ENCODE measurements at places on chromosomes 6 and 20.

DNA sequence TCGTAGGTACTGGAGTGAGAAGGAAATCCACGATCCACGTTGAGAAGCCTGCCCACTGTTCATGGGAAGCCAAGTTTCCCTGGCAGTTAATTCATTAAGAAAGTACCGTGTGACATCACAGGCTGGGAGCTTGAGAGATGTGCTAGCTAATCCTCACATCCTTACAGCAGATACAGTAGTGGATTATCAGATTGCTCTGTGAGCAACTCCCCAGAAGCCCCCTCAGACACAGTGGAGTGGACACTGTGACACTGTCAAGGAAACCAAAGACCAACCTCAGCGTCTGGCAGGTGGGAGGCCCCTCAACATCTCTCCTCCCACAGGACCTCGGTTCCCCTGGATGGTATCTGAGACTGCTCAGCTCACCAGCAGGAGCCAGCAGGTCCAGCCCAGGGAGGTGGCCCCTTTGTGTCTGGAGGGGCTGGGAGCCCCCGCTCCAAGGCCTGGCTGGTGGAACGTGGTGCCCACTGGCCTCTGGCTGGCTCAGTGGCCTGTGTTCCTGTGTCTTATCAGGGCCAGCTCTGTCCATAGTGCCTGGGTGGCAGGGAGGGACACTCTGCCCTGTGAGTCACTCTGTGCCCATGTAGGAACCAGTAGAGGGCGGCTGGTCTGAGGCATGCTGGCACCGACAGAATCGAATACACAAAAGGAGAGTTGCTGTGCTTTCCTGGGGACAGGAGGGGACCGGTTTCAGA is 7.2 kb downstream of the PYGB start:
- no peak for DNase-seq

DNA sequence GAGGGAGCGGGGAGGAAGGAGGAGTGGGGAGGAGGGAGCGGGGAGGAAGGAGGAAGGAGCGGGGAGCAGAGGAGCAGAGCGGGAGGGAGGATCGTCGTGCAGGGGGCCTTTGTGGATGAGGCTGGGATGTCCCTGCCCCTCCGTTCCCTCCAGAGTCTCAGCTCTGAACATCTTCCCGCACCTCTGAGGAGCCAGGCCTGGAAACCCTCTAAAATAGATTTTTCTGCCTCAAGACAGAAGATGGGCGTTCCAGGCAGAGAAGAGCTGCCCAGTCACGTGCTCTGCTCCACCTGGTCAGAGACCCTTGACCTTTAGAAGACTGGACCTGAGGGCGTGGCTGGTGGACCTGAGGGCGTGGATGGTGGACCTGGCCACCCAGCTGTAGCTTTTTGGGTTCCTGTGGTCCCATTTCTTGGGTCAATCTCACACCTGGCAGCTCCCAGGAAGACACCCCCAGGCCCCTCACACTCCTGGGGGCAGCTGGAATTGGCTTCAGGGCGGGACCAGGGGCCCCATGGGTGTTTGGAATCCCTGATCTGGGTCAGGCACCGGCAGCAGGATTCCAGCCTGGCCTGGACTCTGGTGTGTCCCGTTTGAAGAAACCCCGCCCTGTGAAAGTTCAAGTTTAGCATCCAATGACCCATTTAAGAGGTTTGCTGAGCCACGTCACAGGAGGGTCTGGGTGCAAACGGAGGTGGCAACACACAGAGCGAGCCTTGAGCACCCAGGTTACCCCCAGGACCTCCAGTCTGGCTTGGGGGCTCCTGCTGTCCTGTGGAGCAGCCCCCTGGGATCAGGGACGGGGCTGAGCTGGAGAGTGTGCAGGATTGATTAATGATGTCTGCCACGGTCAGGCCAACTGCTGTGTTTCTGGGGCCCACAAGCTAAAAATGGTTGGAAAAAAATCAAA is 96.9 kb upstream of the BHLHE23 start:
- DNase-seq = peak; percentile 26

DNA sequence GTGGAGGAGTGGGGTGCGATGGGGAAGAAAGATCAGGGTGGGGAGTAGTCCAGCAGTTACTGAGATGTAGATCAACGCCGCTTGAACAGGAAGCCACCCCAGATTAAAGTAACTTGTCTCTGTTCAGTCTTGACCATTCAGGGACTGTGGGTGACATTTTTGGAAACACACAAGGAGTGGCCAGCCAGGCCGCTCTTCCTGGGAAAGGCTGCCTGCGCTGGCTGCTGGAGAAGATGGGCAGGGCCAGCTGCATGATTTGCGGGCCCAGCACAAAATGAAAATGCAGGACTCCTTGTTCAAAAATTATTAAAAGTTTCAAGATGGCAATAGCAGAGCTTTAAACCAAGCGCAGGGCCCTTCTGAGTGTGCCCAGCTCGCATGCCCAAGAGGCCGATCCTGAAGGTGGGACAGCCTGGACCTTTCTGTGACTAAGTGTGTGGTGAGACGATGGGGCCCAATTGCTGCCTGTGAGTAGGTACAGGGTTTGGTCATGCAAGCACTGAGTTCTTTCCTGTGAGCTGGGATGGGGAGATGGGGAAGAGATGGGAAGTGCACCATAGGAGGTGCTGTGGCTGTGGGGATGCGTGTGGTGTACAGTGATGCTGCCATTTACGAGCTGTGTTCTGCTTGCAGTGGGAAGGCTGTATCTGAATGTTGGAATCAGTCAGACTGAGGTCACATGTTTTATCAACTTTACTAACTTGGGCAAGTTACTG is 51.3 kb downstream of the DAAM2 start:
- no peak for DNase-seq

GRCh38 chr6:162474722-162475121 is 252.8 kb downstream of the PRKN start:
- no peak for DNase-seq

GRCh38 chr20:45626540-45626939 is 3.0 kb upstream of the WFDC10A start:
- DNase-seq = no peak

DNA sequence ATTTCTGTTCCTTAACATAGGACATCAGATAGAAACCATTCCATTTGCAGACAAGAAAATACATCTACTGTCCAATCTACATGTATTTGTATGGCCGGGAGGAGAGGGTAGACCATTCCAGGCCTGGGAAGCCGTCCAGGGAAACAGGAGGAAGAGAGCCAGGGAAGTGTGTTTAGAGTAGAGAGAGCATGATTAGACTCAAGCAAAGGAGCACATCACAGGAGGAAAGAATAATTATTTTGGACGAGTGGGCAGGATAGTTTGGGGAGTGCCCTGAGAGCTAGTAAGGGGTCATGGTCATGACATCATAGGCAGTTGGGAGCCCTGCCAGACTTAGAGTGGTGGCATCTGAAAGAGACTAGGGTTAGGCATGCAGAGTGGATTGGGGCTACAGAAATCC is 250.0 kb downstream of the HIVEP2 start:
- DNase-seq = no peak

- no peak for DNase-seq
Observed at GRCh38 chr20:25586877-25587276, 1.5 kb upstream of the NINL start.

DNA sequence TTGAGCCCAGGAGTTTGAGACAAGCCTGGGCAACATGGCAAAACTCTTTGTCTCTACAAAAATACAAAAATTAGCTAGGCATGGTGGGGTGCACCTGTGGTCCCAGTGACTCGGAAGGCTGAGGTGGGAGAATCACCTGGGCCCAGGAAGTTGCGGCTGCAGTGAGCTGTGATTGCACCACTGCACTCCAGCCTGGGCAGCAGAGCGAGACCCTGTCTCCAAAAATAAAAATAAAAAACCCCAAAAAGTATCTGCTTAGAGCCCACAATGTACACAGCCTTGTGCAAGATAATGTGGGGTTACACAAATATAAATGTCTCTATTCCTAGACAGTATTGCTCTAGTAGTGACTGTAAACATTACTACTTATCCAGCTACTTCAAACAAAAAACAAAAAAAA is 5.9 kb downstream of the ESF1 start:
- no peak for DNase-seq

DNA sequence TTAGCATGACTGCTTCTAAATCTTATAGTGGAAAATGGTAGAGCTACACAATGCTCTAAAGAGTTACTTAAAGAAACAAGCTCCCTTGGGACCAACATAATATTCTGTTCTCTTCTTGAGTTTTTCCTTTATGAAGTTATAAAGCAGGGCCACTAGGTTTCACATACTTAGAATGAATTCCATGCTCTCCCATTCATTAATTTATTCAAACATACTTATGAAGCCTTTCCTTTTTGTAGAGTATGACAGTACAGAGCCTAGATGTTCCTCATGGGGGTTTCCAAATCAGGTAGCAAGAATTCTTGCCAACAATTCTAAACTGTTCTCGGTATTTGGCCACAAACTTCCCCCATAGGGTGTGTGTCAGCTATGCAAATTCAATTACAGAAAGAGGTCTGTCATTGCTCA is 20.6 kb upstream of the FABP7 start:
- DNase-seq = no peak

DNA sequence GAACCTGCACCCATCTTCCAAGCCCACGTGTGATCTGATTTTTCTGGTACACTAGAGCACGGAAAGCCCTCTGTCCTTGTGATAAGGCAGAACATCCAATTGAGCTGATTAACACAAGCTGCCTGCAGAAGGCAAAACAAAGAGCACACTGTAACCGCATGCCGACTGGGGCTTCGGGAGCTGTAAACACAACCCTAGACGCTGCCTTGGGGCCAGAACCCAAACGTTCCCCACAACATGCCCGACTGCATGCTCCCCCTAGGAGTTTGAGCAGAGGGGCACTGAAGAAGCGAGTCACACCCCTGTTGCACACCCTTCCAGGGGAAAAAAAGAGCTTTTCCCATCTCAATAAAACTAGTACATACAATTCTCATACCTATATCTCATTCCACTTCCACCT is 470.7 kb downstream of the HTR1B start:
- no peak for DNase-seq

DNA sequence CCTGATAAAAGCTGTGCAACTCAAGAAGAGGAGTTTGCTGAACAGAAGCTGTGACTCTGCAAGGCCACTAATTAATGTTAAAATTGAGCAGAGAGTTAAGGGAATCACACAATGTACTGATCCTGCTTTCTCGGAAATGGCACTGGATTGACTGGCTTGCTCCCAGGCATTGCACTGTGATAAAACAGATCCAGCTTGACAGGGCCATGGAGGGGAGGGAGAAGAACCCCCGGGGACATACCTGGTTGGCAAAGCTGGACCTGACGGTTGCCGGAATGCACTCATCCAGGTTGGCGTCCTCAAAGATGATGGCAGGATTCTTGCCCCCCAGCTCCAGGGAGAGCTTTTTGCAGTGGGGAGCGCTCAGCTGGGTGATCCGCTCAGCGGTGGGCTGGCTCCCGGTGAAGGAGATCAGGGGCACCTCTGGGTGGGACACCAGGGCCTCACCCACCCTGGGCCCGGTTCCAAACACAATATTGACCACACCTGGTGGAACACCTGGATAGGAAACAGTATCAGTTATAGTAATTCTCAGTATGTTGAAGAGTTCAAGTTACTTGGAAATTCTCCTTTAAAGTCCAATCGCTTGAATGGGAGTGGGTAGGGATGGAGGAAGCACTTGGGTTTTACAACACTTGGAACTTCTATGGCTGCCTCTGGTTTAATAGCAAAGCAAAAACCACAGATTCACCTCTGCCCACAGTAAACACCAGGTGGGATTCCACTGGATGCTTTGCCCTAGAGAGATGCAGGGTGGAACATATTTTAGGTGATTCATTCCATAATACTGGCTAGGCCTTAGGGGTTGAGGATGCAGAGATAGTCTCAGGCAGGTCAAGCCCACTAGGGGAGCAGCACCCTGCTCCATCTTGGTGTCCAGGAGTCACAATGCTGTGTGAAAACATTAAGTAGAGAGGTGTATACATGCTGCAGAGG is 17.1 kb downstream of the ALDH8A1 start:
- DNase-seq = no peak

GRCh38 chr6:165880686-165881085 is 217.6 kb upstream of the PDE10A start:
- no peak for DNase-seq

- DNase-seq = no peak
Observed at GRCh38 chr6:20916086-20916485, 381.8 kb downstream of the CDKAL1 start.

DNA sequence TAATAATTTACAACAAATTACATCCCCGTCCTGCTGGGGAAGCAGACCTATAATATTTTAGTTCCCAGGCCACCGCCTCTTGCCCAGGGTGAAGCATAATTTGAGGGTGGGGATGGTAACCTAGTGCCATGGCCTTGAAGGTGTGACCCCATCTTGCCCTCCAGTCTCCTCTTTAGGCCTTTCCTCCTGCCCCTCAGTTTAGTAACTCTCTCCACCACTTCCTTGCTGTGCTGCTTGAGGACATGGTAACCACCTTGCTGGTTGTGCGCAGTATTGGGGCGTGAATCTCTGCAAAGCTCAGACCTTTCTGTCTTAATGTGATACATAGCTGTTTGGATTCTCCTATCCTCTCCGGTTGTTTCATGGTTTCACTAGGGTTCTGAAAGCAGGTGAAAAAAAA is 16.6 kb downstream of the SNX9 start:
- DNase-seq = no peak
